ENCODE measurements at places on chromosomes 2 and 18.

DNA sequence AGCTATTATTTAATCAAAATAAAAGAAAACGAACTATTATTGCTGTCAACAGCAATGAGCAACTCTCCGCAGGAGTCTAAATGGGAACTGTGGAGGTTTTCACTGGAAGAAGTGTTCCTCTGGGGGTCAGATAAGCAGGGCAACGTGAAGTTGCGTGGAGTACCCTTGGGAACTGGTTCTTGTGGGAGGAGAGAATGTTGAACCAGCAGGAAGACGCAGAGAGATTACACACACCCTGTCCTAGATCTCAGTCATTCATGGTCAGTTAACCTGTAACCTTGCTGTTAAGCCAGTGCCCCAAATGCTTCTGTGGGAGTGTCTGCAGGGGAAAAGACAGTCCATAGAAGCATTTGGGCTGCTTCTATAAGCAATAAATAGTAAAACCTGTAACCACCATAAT, 20.4 kb upstream of the CABLES1 start:
- DNase-seq = no peak

- no peak for DNase-seq
These were observed 203.3 kb downstream of the TCF4 start for GRCh38 chr18:55384551-55385275.

- no peak for DNase-seq
These were observed 254.4 kb downstream of the KCNE4 start for GRCh38 chr2:223306371-223306770.

- DNase-seq = no peak
These were observed 59.3 kb upstream of the ALPP start for GRCh38 chr2:232319067-232319802.

Measured in T-helper 17 cell (primary cell).